ENCODE measurements at places on chromosomes 1 and 21.

GRCh38 chr1:6412896-6413295, 6.8 kb downstream of the HES2 start:
- DNase-seq: no peak

GRCh38 chr1:243513726-243514491, 258.1 kb downstream of the SDCCAG8 start:
- peak; percentile 25 for DNase-seq

- DNase-seq: no peak
These were observed 24.6 kb downstream of the SORT1 start for GRCh38 chr1:109373126-109373525.

GRCh38 chr1:218970397-218970990, 203.2 kb upstream of the LYPLAL1 start:
- no peak for DNase-seq

DNA sequence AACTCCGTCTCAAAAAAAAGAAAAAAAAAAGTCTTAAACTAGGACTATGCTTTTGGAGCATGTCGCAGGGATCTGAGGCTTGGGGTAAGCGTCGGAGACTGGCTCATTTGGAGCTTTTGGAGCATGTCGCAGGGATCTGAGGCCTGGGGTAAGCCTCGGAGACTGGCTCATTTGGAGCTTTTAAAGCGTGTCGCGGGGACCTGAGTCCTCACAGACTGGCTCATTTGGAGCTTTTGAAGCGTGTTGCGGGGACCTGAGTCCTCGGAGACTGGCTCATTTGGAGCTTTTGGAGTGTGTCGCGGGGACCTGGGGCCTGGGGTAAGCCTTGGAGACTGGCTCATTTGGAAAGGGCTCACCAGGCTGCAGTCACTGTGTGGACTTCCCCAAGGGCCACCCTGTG, 13.6 kb upstream of the TSPEAR start:
- no peak for DNase-seq

- no peak for DNase-seq
These were observed 2.0 kb downstream of the CAPN9 start for GRCh38 chr1:230749150-230749549.

DNA sequence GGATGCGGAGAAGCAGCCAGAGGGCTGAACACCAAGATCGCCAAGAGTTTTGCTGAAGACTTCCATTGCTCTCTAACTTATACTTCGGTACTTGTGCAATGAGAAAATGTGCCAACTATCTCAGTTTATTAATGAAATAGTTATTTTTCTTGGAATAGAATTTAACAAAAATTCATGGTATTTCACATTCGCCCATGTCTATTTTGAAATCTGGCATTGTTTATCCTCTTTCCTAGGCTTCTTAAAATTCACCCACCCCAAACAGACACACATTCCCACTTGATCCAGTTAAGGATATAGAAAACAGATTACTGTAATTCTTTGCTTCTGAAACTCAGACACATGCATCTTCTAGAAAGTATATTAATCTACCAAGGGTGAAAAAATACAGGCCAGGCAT, 56.3 kb upstream of the ADAMTS5 start:
- no peak for DNase-seq

DNA sequence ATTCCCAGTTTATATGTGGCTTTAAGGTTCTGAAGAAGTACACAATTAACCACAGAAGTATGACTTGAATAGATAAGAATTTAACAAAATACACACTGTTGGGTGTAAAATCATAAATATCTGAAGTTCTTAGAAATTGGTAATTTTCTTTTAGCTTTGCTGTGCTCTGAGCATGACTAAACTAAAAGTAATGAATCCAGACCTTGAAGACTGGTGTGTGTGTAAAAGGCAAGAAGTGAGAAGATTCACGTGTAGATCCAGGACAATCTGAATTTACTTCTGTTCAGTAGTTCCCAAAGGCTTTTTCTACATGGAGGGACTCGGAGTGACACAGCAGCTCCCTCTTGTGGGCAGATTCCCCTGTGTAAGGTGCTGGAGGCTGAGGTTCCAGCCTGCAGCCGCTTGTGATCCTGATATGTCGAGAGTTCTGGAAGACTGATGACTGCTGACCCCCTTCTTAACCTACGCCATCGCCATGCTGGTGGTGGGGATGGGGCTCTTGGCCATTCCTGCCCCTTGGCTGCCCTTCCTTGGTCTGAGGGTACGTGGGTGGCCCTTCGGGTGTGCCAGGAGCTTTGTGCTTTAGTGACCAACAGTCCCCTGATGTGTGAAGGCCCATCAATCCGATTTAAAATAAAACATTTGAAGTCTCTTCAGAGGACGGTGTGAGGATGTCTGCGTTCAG, 62.7 kb downstream of the ADARB1 start:
- peak; percentile 67 for DNase-seq

- DNase-seq: no peak
These were observed 237.9 kb upstream of the PBX1 start for GRCh38 chr1:164320790-164321731.

GRCh38 chr1:62386351-62387121, 50.3 kb upstream of the USP1 start:
- no peak for DNase-seq

GRCh38 chr1:94246692-94247137, 9.3 kb upstream of the ARHGAP29 start:
- DNase-seq: no peak

- no peak for DNase-seq
These were observed 13.0 kb downstream of the CCDC190 start for GRCh38 chr1:162847839-162848453.

DNA sequence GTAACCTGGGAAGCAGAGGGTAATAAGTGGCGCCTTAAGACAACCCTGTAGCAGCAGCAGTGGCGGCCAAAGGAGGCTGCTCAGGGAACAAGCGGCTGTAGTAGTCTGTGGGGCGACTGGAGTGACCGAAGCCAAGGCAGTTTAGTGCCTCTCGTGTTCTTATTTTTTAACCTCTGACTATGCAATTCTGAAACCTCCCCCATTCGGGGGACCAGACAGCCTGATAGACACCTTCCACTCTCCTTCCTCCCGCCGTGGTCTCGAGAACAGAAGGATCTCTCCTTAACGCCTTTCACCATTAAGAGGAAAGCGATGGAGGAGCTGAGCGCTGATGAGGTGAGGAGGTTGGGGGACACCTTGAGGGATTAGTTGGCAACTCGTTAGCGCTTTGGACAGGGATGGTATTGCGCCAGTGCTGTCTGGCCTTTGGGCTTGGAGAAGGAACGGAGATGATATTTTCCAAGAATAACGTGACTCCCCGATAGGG, 644 bp downstream of the UBE4B start:
- no peak for DNase-seq

GRCh38 chr1:38046333-38046883, at the start of gene POU3F1:
TSS of gene POU3F1 (minus strand) at chr1:38046793. CDS start at chr1:38046743, 50 bp downstream.
- DNase-seq: no peak

DNA sequence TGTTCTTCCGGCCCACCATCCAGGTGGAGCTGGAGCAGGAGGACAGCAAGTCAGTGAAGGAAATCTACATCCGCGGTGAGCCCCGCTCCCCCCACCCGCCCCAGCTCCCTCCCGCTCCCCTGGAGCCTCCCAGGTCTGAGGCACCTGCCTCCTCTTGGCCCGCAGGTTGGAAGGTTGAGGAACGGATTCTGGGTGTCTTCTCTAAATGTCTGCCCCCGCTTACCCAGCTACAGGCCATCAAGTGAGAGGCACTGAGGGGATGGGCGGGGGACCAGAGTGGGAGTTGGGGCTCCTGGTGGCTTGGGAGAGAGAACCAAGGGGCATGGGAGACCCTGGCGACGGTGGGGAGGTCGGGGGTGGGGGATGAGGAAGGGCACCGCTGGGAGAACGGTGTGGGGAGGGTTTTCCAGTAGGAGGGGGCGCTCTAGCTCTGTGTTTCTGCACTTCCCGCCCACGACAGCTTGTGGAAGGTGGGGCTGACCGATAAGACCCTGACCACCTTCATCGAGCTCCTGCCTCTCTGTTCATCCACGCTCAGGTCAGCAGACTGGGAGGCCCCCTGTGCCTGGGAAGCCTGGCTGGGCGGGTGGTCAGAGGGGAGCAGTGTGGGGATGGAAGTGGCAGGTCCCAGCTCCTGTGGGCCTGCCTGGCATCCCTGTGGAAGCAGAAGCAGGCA, 4.2 kb downstream of the LRRC71 start:
- DNase-seq: no peak

DNA sequence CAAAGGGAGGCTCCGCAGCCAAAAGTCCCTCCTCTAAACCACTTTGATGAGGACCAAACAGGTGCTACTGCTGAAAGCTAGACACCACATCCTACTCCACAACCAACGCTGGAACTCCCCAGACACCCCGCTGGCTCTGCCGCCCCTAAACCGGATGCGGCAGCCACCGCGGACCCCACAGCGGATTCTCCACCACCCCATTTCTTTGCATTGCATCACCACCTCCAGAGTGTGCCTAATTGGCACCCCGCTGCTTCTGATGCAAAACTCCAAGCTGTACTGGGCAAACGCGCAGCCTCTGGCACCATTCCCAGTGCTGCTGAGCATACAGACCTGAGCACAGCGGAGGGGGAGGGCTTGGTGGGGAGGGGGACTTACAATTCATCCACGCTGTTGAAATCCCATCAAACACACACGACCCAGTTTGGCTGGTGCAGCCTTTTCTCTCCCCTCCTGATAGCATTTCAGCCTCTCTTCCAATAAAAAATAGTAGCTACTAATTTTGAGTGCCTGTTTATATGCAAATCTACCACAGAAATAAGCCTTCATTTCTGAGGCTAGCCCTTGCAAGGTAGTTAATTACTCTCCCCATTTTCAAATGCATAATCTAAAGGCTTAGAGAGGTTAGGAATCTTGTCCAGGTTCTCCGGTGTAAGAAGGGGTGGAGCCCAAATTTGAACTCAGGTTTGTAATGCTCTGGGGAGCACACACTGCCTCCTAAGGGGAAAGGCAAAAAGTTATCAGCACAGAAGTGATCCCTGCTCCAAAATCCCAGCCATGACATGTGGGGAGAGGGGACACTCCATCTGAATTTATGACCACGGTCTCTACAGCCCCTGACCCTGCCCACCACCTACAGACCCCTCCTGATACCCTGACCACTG, 12.2 kb upstream of the RGS16 start:
- no peak for DNase-seq

- no peak for DNase-seq
These were observed 204 bp downstream of the CIART start for GRCh38 chr1:150282558-150282958.

- DNase-seq: no peak
These were observed 45.4 kb downstream of the TNFSF18 start for GRCh38 chr1:173005196-173005864.

DNA sequence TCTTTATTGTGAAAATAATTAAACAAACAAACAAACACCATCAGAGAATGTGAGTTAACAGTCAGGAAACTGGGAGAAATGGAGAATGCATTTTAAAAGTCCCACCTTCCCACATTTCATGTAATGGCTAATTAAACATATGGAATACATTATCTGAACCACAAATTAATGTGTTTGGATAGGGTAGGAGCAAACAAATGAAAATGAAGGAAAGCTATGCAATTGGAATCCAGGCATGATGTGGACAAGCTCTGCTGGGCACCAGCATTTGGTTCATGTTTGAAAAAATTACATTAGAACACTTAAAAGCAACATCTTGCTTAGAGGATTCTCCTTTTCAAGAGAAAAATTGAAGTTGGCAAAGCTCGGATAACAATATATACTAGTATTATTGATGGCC, 628.1 kb downstream of the LMO4 start:
- DNase-seq: no peak

All from HS-5 (cell line).